ENCODE measurements at places on chromosomes 6 and 20.

- no peak for DNase-seq
These were observed 127.8 kb upstream of the FOXA2 start for GRCh38 chr20:22711971-22712755.

- DNase-seq = no peak
These were observed 545 bp downstream of the KHDC3L start for GRCh38 chr6:73362869-73363536.

- DNase-seq = peak; percentile 78
These were observed 100.7 kb downstream of the NOL4L start for GRCh38 chr20:32484225-32484957.

DNA sequence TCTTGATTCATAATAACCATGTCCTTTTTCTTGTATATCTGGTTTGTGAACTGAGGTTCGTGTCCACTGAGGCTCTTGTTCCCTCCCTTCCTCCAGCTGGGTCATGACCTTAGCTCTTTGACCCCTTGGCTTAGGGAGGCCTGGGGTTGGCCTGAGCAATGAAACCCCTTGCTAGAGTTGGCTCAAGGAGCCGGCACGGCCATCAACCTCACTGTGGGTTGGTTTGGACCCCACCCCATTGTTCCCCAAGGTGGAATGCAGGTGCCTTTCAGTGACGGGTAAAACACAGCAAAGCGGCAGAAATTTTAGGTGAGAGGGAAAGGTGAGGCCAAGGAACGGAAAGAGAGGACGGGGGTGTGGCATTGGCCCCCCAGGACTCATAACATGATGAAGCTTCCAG, 44.5 kb upstream of the PHACTR3 start:
- peak; percentile 32 for DNase-seq

DNA sequence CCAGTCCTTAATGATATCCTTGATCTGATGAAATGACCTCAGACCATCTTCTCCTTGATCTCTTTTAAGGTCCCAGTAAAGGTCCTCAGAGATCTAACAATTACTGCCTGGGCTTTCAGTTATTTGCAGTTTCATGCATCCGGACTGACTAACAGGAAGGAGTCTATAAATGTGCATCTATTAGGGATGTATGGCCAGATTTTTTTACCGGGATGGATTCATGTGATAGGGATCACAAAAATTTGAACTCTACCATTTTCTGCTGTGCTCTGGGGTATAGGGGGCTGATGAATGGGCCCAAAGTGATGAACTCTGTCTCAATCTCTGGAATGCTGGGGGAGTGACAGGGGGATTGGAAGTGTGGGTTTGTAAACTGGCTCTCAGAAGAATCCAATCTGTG, 36.2 kb upstream of the SCUBE3 start:
- no peak for DNase-seq
